ENCODE measurements at places on chromosomes 7 and 10.

- DNase-seq = no peak
Observed at GRCh38 chr7:74292757-74293576, 3.8 kb downstream of the CLIP2 start.

DNA sequence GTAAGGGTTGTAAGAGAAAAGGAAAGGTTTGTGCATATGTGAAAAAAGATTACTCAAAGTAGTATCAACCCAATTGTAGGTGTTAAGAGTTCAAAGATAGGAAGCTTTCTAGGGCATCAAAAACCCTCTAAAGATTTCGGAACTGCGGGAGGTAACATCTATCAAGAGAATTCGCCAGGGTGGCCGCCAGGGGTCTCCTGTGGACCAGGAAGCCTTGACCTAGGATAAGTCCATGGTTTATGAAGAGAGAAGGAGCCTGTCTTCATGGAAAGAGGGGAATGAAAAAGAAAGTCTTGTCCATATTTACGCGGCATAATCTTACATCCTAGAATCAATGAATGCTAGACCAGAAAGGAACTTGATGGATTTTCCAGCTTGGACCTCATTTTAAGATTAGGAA, 140.7 kb upstream of the CALCR start:
- no peak for DNase-seq

DNA sequence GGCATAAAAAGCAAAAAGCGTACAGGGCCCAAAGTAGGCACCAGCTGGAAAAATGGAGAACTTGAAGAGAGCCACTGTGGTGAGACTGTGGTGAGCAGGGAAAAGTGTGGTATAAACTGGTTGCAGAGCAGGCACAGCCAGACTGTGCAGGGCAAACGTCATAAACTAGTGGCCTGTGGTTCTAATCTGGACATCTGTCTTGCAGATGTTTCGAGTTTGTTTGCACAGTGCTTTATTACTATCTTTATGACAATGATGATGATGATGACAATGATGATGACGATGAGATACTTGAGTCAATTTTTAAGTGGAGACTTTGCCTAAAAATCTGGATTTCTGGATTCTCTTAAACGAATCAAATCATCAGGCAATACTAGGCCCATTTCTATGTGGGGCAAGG, 45.7 kb downstream of the SEMA3C start:
- no peak for DNase-seq

DNA sequence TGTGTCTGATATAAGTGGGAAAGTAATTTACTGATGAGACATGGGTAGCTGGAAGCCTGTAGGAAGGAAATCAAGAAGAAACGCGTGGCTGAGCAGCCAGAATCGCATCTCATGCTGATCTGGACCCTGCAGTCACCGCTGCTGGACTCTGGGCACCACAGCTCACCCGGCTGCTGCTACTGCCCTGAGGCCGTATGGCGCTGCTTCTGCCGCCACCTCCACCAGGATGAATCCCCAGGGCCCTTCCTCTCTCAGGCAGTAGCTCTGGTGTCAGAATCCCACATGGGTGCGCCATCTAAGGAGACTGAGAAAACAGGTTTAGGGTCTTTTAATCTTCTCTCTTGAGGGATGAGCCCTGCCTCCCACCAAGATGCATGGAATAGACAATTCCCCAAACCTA, 70.3 kb upstream of the AGK start:
- no peak for DNase-seq

GRCh38 chr7:84190016-84190705, 4.4 kb downstream of the SEMA3A start:
- DNase-seq = no peak

- DNase-seq = no peak
Observed at GRCh38 chr10:80454513-80455460, 677 bp downstream of the TSPAN14 start.

DNA sequence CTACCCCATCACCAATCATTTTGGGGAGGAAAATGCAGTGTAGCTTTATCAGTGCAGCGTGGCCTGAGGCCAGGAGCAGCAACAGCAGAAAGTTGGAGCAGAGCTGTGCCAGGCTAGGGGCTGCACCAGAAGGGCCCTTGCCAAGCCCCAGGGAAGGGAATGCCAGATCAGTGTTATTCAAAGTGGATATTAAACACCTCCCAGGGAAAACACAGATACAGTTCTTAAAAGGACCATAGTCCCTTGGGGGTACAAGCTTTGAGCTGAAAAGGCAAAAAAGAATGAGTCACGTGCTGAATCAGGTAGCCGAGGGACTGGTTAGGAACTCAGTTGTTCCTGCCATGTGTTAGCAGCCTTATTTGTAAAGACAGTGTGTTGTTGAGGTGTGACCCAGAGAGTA, 54.0 kb downstream of the GSDME start:
- no peak for DNase-seq

DNA sequence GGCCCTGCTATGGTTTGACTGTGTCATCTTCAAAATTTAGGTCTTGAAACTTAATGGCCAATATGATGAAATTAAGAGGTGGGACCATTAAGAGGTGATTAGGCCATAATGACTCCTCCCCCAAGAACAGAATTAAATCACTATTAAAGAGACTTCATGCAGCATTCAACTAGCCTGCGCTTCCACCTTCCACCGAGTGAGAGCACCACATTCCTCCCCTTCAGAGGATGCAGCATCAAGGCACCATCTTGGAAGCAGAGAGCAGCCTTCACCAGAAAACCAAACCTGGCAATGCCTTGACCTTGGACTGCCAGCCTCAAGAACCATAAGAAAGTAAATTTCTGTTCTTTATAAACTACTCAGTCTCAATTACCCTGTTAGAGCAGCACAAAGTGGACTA, 371.1 kb upstream of the NFE2L3 start:
- DNase-seq = no peak

DNA sequence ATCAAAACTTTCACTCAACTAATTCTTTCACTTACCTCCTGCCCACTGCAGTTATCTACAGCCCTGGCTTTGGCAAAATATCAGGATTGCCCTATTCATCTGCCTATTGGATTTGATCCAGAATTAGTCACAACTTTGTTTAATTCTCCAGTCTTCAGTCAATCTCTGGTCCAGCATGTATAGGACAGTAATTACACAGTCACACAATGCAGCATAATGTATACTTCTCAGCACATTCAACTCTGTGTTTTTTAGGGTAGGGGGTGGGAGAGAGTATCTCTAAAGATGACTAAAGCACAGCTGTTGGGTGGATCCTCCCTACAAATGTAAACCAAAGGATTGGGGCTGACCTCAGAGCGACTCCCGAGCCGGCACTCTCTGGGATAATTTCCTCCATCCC, 17.7 kb upstream of the NRP1 start:
- no peak for DNase-seq

DNA sequence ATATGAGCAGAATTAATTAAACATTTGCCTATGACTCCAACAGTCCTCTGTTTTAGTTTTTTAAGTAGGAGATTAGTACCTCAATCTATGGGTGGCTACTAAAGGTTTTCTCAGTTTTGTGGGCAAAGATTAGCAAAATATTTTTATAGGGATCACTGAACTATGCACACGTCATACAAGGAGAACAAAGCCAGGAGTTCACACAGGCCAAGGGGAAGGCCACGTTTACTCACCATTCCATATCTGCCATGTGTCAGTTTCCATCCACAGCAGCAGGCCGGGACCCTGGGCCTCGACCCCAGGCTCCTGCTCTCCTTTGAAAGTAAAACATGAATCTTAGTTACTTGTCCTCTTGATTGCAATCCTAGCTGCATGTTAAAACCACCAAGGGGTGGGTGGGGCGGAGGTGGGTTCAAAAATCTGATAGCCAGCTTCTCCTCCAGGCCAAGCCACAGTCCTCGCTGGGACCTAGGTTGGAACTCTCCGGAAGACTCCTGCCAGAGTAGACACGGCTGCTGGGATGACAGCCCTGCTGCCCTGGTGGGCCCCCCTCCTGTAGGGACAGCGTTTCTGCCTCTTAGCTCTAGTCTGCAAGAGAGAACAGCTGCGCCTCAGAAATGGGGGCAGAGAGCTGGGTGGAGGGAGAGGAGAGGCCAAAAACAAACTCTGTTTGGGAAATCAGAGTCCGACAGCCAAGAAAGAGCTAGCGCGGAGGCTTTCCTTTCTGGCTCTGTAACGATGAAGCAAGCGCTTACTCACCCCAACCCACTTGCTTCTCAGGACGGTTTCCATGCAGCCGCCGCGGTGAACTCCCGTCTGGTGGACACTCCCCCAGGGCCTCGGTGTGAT, 35.6 kb downstream of the PITRM1 start:
- no peak for DNase-seq

DNA sequence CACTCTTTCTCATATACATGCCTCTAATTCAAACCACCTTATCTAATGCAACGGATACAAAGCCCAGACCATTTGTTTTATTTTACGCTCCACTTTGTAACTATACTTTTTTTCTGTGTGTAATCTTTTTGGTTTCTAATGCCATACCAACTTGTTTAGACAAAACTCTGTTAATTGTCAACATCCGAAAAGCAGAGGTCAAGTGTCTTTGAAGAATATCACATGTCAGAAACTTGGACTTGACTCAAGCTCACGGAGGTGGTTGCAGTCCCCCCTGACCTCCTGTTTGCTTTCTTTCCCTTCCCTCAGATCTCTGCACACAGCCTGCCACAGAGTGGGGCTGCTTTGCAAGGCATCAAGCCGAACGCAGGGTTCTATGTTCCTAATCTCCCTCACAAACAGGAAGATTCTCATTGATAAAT, 698.9 kb downstream of the PARD3 start:
- no peak for DNase-seq

DNA sequence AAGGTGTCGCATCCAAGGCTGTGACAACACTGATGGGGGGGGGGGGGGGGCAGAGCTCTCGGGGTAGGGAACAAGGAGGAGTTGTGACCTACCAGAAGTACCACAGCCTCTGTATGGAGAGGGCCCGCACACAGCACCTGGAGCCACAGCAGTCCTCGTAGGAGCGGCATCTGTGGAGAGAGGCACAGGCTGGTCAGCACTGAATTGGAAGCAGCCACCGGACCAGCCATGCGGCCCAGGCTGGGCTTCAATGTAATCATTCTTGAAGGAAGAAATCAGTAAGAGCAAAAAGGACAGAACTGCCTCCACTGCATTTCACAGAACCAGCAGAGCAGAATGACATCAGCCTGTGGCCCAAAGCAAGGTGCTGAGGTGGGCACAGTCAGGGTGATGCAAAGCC, 74.8 kb downstream of the VOPP1 start:
- no peak for DNase-seq

GRCh38 chr7:130136579-130137167, 66.3 kb downstream of the KLHDC10 start:
- DNase-seq = no peak

GRCh38 chr7:33968591-33968990, 63.3 kb downstream of the BMPER start:
- no peak for DNase-seq

DNA sequence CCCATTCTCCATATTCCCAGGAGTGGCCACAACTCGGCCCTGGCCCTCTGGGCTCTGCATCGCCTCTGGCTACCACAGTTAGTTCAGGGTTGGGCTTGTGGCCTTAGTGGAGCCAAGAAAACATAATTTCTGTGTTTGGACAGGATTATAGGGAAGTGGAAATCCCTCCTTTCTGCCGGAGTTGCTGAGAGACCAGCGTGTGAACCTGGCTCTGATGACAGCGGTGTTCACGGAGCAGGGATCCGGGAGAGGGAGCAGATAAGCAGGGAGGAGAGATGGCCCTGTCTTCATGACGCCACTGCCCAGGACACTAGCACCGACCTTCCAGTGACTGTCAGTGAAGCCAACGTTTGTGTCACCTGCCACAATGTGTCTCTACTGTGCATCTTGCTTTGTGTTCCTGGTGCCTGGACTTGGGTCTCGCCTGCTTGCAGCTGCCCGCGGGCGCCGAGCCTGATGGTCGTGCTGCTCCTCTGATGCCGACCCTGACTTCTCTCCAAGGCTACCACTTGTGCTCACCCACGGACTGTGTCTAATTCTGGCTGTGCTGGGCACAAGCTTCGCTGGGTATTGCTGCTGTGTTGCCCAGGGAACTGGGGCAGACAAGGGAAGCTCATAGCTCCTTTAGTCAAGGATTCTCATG, 67.0 kb upstream of the VIPR2 start:
- DNase-seq = no peak

GRCh38 chr7:158840604-158841003, 11.3 kb upstream of the ESYT2 start:
- DNase-seq = no peak

DNA sequence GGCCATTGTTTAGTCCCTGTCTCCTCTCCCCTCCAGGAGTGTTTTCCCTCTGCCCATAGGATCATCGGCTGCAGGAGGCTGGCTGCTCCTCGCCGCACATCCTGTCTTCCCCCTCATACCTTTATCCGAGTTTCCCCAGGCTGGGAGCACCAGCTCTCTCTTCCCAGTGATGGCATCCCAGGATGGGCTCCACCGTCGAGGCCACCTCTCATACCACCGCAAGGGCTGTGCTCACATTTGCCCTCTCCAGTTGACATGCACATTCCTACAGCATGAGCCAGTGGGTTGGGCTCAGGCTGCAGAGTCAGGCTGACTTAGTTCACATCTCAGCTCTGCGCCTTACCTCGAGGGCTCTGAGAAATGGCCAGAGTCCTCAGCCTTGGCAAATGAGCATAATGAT, 12.1 kb downstream of the HKDC1 start:
- no peak for DNase-seq
